NCI-H1930 (cell line): ENCODE measurements at places on chromosomes 1 and 21.
A peak's percentile ranks its signal among the peaks of the same experiment; 100 is the strongest.

DNA sequence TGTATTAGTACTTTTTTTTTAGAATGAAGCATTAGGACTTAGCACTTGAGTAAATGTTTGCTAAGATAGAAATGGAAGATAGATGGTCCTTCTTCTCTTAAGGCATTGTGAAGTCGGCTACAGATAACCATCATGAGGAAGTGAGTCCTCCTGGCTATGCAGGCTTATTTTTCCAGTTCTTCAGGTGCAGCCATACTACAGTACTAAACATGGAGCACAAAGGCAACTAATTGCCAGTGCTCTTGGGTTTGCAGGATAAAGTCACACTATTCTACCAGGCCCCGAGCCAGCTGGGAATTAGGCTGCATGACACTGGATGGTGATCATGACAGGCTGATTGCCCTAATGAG, 197.3 kb upstream of the SGIP1 start:
- no peak for DNase-seq

DNA sequence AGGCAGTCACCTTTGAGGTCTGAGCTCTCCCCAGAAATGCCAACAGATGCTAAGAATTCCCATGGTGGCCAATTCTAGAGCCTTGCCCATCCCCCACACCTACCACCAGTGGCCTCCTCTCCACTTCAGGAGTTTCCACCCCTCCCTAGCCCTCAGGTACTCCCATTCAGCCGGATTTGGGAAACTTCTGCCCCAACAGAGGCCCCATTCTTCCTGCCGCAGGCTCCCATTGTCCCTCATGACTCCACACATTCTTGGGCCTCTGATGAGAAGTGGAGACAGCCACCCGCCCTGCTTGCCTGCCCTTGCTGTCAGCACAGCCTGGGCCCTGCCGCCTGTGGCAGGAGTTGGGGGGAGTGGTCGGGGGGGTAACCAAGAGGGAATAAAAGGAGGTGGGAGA, 4.6 kb downstream of the BLACAT1 start:
- DNase-seq, result no peak

DNA sequence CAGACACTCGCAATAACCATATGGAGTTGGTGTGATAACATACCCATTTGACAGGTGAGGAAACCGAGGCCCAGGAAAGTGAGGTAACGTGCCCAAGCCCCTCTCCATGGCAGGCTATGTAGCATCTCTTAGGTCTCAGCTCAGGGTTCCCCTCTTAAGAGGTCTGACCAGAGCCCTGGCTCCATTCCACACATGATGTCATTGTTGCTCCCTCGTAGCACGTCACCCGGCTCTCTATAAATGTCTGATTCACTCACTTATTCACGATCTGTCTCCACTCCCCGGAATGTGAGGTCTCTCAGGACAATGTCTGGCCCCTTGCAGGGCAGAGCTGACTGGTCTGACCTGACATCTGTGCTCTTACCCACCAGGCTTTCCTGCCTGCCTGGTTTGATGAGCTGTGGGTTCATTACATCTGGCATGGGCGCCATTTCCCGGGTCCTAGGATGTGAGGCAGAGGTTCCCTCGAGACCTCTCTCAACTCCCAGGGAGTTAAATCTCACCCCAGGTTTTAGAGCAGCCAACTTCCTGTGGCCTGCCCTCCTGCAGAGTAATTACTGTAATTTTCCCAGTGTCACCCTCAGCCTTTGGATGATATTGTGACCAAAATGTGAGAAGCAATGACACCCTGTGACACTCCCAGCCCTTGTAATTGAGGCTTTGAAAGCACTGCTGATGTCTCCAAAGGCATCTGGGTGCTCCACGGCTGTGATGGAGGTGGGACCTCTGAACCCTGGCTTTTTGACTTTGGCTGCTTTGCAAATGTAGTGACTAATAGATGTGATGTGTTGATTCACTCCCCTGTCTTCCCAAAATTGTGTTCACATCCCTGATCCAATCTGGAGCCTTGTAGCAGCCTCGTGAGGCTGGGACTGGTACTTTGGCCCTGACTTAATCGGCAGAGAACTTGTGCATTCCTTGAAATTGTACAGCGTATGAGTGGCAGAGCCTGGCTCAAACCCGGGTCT, 10.6 kb downstream of the ACTL8 start:
- DNase-seq, result no peak

GRCh38 chr1:156471496-156472490, 28.8 kb downstream of the MEF2D start:
- peak; percentile 49 for DNase-seq

DNA sequence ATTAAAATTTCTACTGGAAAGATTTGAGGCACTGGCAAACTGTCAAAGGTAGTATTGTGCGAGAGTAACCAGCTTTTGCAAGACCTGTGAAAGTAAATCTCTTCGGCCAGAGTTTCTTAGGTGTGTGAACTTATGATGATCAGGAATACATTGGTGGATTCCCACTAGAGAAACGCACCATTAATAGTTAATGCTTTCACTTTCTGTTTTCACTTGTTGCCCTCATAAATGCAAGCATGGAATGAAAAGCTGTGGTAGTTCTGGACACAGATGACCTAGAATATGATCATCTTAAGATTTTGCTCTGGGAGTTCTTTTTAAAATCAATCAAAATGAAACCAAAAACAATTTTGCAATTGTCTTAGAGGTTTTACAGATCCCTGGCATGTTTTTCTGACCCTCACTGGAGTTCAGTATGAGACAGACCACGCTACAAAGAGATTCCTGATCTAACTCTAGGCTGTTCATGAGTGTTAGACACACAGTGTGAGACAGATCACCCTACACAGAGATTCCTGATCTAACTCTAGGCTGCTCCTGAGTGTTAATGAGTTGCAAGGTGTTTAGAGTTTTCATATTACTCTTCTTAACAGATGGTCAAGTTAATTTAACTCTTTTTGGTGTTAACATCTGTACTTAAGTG, 98.8 kb downstream of the SDCCAG8 start:
- DNase-seq, result no peak

DNA sequence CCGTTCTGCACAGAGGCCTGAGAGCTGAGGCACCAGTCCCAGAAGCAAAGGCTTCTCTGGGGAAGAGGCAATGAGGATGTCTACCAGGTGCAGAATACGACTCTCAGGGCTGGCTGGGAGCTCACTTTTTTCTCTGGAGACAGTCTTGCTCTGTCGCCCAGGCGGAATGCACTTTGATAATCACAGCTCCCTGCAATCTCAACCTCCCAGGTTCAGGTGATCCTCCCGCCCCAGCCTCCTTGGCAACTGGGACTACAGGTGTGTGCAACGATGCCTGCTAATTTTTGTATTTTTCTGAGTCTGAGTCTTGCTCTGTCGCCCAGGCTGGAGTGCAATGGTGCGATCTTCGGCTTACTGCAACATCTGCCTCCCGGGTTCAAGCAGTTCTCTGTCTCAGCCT, 17.6 kb downstream of the NADK start:
- no peak for DNase-seq

DNA sequence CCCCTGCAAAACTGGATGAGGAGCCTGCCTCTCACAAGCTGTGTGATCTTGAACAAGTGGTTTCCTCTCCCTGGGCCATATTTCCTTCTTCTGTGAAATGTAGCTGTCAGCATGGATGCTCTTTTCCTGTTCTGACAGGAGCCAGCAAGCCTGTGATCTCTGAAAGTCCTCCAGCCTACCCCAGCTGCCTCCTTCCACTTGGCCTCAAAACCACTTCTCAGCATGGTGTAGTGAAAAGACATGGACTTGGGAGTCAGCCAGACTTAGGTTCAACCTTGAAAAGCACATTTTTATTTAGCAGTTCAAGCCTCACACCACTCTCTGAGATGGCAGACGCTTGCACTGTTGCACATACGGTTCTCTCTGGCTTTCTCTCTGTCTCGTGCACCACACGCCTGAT, 292.9 kb upstream of the DUSP10 start:
- no peak for DNase-seq

DNA sequence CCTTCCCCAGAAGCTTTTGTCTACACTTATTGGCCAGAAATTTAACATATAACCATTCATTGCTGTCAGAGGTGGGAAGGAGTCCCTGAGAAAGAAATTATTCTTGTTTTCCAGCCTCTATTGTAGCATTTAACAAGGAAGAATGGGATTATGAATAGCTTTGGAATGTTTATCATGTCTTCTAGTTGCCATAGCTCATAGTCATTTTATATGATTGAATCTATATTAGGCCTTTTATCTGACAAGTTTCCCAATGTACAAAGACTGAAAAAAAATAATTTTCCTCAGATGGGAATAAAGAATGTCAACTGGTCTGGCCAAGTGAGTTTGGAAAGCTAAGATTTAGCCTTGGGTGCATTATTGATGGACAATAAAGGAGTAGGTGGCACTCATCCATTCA, 28.3 kb downstream of the PTPRC start:
- DNase-seq, result no peak

DNA sequence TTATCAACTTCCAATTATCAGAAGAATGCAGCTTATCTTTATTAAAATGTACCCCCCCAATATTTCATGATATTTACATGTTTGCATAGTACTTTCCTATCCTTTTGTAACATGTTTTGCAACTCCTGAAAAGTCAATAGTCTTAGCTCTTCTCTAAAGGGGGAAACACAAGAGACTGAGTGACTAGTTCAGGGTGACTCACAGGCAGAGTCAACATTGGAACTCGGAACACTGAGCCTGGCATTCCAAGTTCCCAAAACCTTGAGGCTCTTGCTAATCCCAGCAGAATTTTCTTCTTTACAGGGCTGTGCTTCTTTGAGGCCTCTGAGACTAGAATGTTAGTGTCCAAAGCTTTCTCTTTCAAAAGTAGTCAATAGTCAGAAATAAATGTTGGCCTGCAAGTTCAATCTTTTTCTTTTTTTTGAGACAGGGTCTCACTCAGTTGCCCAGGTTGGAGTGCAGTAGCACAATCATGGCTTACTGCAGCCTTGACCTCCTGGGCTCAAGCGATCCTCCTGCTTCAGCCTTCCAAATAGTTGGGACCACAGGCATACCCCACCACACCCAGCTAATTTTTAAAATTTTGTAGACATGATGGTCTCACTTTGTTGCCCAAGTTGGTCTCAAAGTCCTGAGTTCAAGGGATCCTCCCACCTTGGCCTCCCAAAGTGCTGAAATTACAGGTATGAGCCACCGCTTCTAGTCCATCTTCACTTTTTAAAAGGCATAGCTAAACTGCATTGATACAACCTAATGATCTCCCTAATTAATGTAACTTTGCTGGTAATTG, 37.5 kb downstream of the ZNF281 start:
- no peak for DNase-seq

- no peak for DNase-seq
Observed at GRCh38 chr1:87821335-87821697, 492.6 kb downstream of the LMO4 start.

DNA sequence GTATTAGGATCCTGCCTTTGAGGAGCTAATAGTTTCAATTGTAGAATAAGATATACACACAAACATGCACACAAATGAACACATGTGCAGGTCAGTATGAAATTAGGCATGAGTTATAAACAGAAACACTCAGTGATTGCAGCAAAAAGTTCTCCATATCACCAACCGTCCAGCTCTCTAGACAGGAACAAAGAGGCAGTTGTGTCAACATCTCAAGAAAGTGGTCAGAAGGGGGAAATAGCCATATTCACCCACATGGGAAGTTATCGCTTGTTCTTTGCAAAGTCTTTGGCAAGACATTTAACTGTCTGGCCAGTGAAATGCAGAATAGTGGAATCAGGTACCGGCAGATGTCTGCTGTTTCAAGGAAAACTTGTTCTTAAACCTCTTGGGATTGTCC, 29.4 kb upstream of the PIGC start:
- DNase-seq, result no peak

GRCh38 chr1:54405898-54406293, 298 bp downstream of the SSBP3 start:
- DNase-seq, result no peak

- DNase-seq, result no peak
Observed at GRCh38 chr1:174217787-174218574, 58.7 kb downstream of the RABGAP1L start.

GRCh38 chr1:42639116-42639515, 19.1 kb upstream of the PPIH start:
- DNase-seq, result no peak

- no peak for DNase-seq
Observed at GRCh38 chr1:235888119-235888643, 21.5 kb upstream of the LYST start.

GRCh38 chr1:210597555-210598134, 268.9 kb downstream of the HHAT start:
- DNase-seq, result no peak

GRCh38 chr1:11483581-11484320, 4.8 kb downstream of the DISP3 start:
- DNase-seq, result no peak

GRCh38 chr21:37460196-37460595, 93.6 kb downstream of the DYRK1A start:
- DNase-seq, result no peak

- no peak for DNase-seq
Observed at GRCh38 chr1:246377625-246378153, 129.4 kb downstream of the SMYD3 start.

GRCh38 chr1:66788231-66788939, 12.7 kb downstream of the INSL5 start:
- no peak for DNase-seq

DNA sequence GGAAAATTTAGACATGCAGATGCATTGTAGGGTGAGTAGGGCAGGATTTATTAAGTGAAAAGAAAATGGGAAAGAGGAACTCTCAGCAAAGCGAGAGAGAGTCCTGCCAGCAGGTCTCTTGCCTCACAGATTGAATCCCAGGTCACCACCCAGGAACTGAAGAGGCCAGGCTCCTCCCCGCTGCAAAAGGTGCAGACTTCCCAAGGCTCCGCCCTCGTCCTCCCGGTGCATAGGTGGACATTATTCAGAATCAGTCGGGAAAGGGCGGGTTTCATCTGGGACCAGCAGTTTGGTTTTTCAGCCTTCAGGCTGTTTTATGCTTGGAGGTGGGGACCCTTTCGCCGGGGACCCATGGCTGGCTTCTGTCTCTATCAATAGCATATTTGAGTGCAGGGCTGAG, 41.6 kb upstream of the APP start:
- no peak for DNase-seq

- DNase-seq, result no peak
Observed at GRCh38 chr1:202540014-202540413, 170.2 kb downstream of the SYT2 start.

DNA sequence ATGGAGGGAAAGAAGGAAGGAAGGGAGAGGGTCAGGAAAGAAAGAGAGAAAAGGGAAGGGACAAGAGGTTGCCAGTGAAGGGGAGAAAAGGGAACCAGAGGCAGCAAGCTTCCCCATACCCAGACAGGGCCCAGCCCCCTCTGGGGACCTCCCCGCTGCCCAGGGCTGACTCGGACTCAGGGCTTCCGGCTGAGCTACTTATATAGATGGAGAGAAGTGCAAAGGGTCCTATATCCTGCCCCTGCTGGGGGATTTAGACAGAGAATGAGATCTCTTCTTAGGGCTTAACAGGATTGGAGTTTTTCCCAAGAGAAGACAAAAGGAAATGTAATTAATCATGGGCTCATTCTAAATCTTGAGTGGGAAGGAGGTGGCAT, at the start of gene ETV3L:
Gene ETV3L (minus strand): TSS at position 176 of the 377 bp plus-strand sequence. CDS start 285 bp downstream, outside the sequence.
- no peak for DNase-seq
